ENCODE measurements at places on chromosomes 2 and 18.

GRCh38 chr2:56224316-56224715 is 40.5 kb downstream of the CCDC85A start:
- no peak for DNase-seq

DNA sequence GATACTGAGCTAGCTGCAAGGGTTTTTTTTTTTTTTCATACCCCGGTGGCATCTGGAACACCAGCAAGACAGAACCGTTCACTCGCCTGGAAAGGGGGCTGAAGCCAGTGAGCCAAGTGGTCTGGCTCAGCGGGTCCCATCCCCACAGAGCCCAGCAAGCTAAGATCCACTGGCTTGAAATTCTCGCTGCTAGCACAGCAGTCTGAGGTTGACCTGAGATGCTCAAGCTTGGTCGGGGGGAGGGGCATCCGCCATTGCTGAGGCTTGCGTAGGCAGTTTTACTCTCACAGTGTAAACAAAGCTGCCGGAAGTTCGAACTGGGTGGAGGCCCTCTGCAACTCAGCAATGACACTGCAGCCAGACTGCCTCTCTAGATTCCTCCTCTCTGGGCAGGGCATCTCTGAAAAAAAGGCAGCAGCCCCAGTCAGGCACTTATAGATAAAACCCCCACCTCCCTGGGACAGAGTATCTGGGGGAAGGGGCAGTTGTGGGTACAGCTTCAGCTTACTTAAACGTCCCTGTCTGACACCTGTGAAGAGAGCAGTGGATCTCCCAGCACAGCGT is 5.1 kb upstream of the MIB1 start:
- no peak for DNase-seq

GRCh38 chr2:231395188-231396057 is at the start of gene B3GNT7:
Gene B3GNT7, plus strand, starts transcription at chr2:231395710. Its CDS starts 94 bp downstream, at chr2:231395804.
- DNase-seq: no peak

- no peak for DNase-seq
Observed at GRCh38 chr2:26769089-26769761, 5.1 kb downstream of the SLC35F6 start.

- DNase-seq: no peak
Observed at GRCh38 chr2:112692918-112693317, 27.9 kb upstream of the NT5DC4 start.

DNA sequence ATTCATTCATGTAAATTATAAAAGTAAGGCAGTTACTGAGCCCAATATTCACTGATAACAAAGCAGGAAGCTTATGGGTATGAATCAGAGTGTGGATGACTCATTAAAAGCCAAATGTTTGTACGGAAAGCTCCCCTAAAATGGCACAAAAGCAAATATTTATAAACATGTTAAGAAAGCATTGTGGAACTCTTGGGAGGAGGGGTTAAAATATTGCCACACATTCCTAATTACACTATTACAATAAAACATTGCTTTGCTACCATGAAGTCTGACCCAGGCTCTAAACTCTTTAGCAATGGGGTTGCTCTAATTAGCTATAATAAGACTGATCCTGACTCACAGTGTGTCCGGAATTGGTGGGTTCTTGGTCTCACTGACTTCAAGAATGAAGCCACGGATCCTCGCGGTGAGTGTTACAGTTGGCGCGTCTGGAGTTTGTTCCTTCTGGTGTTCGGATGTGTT is 110.9 kb downstream of the NAB1 start:
- DNase-seq: no peak

DNA sequence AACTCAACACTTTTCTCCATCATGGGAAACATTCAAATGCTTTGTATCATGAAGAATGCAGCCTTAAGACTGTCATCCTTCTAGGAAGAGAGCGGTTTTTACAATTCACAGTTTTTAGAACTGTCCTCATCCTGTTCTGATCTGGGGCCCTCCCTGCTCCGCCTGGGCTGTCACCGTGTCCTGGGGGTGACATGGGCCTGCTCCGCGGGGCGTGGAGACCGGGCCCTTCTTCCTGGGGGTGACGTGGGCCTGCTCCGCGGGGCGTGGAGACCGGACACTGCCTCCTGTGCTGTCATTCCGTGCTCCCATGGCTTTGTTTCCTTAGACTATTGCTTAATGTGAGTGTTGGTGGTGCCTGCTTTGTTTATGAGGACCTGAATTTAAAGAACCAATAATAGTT is 122.8 kb downstream of the TMEM18 start:
- no peak for DNase-seq

- DNase-seq: no peak
Observed at GRCh38 chr2:53575721-53576124, 191.9 kb upstream of the CHAC2 start.

- no peak for DNase-seq
Observed at GRCh38 chr2:112794131-112794733, 9.9 kb upstream of the IL1A start.

DNA sequence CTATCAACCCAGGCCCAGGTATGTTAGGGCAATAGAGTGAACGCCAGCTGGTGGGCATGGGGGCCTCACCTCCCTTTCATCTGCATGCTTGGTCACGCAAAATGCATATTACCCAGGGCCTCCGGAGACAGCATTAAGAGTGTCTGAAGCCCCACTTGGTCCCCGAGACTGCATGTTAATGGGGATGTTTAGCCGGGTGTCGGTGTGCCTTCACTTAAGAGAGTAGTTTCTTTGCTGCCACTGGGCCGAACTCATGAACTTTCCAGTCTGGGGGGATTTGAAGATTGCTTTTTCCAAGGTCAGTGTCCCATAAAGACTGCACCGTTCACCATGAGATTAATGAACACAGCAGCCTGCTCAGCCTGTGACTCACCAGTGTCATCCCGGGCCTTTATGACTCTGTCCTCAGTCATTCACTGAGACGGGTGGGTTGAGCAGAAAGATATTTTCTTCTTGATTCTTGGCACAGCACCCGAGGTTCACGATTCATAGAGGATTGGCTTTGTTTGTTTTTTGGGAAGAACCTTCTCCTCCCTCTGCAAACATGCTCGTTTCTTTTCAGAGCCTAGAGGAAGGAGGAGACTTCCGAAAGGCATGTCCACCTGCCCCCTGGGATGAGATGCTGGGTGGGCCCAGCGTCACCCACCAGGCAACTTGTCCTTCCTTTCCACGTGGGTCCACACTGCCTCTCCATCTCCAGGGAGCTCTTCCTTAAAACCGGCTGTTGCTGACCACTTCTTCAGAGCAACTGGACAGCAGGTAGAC is 199.1 kb downstream of the GLI2 start:
- DNase-seq: peak; percentile 81

Data from amniotic stem cell (primary cell).